ENCODE measurements at places on chromosomes 2 and 18.

GRCh38 chr2:238462782-238463396 is 36.2 kb downstream of the ASB1 start:
- DNase-seq, result no peak

- no peak for DNase-seq
Observed at GRCh38 chr2:2735041-2735440, 404.0 kb upstream of the MYT1L start.

DNA sequence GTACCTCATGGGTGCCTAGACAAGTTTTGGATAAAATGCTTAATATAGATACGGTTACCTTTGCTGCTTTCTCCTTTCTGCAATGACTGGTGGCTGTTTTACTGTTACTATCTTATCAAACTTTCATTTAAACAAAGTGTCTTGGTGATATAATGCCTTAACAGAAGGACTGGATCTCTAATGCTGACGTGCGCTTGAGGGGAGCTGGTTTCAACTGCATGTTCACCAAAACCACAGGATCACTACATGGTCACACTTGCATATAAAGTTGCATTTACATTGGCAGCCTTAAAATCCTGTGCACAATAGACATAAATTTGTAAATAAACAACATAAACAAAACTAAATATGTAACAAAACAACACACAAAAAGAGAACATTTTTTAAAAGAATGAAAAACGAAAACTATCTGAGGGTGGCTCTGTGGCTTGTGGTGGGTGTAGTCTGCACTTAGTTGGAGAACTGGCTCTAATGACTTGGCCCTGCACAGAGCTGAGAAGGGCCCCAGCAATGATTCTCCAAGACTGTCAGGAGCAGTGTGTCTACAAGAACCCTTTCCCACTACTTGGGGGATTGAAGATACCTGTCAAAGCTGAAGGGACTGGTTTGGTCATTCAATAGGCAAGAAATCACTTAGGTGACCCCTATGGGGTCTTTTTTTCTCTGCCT is 135.5 kb downstream of the UXS1 start:
- DNase-seq, result no peak

GRCh38 chr2:191899410-191899809 is 52.5 kb upstream of the CAVIN2 start:
- DNase-seq, result no peak

DNA sequence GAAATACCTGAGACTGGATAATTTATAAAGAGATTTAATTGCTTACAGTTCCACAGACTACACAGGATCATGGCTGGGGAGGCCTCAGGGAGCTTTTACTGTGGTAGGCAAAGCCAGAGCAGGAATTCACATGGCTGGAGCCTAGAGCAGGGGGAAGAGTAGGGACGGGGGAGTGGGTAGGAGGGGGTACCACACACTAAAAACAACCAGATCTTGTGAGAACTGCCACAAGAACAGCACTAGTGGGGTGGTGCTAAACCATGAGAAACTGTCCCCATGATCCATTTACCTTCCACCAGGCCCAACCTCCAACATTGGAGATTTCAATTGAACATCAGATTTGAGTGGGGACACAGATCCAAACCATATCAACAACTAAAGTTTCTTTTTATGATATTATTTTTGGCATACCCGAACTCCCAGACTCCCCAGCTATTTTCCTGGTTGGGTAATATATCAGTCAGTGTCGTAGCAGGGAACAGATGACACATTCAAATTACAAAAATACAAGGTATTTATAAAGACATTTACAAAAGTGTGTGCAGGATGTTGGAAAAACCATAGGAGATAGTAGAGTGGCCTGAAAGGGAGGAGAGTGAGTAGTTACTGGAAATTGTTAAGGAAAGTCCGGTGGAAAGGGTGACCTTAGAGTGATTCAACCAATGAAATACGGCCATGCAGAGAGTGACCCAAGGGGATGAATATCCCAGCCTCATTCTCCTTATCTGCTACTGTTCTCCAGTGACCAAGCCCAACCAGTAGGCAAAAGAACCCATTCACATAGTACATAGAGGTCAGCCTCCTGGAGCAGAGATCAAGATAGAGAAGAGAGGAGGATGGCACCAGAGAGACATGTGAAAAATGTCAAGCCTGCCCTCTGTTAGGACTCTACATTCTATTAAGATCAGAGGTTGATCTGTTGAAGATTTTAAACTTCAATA is 8.8 kb downstream of the RPL37A start:
- no peak for DNase-seq

- no peak for DNase-seq
Observed at GRCh38 chr2:9178110-9178903, 28.3 kb upstream of the ASAP2 start.
